ENCODE measurements at places on chromosomes 1 and 21.
A peak's percentile ranks its signal among the peaks of the same experiment; 100 is the strongest.

DNA sequence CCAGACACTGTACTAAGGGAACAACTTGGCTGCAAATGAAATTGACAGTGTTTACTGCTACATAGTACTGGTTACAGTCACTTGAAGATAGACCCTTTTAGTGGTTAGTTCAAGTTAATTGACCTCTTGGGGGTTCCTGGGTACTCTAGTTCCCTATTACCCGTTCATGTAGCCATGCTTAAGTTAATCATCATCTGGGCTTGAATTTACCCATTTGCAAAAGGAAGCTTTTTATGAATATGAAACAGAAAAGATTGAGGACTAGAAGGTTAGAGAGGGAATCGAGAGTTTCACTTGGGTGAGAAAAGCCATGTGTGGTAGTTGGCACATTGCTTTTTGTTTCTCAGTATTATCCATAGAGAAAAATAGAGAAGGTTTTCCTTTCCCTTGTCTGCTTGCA is 2.7 kb downstream of the MIA3 start:
- DNase-seq, result no peak

DNA sequence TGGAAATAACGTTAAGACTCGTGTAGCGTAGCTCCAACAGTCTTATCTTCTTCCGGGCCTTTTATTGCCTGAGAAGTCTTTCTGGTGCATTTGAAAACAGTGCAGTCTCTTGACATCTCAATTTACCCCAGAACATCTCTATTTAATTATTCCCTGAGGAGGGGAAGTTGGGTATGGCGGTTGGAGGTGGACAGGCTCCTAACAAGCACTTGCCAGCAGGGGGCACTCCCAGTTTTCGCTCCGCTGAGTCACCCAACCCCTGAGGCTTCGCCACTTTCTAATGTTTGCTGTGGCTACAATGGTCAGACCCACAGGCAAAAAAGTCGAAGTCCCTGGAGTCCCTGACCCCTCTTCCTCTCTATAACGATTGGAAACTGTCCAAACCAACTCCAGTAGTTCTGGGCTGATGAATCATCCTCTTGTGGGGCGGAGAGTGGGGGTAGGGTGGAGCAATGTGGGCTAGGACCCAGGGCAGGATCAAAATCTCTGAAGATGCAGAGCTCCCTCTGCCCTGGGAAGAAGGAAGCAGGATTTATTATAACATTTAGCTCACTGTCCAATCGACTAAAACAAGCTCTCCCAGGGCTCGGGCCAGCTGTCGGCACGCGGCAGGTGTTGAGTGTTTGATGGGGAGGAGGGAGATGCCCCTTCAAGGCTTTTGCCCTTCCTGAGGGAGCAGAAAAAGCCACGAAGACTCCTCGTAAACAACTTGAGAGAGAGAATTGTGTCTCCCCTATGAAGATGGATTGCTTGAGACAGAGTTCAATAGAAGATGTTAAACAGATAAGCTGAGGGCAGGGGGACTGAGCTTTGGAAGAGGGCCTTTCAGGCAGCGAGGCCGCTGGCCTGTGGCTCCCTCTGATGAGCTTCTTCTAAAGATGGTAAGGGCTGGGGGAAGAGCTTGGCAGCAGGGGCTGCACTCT is 85.7 kb downstream of the BRINP2 start:
- DNase-seq, result no peak

- no peak for DNase-seq
Measured at GRCh38 chr21:44272284-44272858, 10.7 kb upstream of the DNMT3L start.

GRCh38 chr1:7902478-7903085 is 38.1 kb downstream of the TNFRSF9 start:
- DNase-seq, result peak; percentile 67

- DNase-seq, result no peak
Measured at GRCh38 chr1:170407138-170407537, 124.8 kb upstream of the GORAB start.
